Breast epithelium (tissue), 4 donors: ENCODE measurements at places on chromosomes 11 and 22. TPM values are rescaled to one million over a fixed set of nuclear protein-coding genes. Genes with fewer than 3 reads are reported as not detected.

Gene TRIM68
- total RNA-seq, result 12.6 TPM

Gene CNGA4
- not detected for total RNA-seq

Gene FBLN1
- total RNA-seq, result 293 TPM

Gene BATF2
- total RNA-seq, result 0.33 TPM

Gene C11orf98
- total RNA-seq, result 22.9 TPM

Gene PIWIL4
- 6.7 TPM for total RNA-seq

Gene HTR3A
- total RNA-seq, result not detected

Gene ARL14EP
- 22.7 TPM for total RNA-seq

GRCh38 chr11:29017941-29018340 is 909.8 kb downstream of the METTL15 start:
- no peak for DNase-seq

DNA sequence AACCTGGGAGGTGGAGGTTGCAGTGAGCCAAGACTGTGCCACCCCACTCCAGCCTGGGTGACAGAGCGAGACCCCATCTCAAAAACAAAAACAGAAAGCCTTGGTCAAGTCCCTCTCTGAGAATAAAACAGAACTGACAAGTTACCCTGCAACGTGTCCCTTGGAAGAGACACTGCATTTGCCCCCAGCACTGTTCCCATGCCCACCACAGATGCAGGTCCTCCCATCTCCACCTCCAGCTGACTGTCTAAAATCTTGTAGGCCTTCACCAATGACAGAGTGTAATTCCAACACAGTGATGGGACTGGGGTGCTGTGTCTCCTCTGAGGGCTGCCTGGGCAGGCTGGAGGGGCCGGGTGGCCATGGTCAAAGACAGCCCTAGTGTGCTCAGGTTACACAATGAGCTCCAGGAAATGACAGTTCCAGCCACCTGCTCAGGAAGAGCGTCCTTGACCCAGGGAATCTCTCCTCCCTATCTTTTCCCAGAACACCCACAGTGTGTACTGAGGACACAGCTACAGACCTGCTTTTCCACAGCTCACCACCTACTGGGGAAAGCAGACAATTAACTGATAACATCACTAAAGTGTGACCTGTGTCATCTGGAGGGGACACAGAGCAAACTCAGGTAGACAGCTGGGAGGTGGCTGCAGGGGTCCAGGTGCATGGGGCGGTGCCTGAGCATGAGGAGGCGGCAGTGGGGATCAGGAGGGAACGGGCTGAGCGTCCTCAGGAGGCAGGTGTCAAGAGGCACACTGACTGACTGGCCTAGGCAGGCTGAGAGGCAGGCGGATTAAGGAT is 56.4 kb downstream of the ARFGAP3 start:
- peak; percentile 51 for DNase-seq

DNA sequence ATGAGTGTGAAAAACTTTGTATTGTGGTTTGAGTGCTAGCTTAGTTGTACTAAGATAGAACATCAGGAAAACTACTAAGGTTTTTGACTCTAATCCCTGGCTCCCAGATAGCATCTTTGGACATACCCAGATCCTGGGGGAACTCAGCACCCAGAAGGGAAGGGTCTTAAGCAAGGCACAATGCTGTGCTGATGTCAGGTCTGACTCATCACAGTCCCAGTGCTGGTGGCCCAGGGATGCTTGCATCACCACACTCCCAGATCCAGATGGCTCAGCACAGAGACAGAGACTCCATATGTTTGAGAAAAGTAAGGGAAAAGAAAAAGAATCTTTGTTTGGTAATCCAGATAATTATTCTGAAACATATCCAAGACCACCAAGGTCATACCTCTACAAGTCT is 18.3 kb upstream of the OR56A3 start:
- no peak for DNase-seq

- DNase-seq, result no peak
Measured at GRCh38 chr22:46834021-46834737, 71.7 kb downstream of the TBC1D22A start.

DNA sequence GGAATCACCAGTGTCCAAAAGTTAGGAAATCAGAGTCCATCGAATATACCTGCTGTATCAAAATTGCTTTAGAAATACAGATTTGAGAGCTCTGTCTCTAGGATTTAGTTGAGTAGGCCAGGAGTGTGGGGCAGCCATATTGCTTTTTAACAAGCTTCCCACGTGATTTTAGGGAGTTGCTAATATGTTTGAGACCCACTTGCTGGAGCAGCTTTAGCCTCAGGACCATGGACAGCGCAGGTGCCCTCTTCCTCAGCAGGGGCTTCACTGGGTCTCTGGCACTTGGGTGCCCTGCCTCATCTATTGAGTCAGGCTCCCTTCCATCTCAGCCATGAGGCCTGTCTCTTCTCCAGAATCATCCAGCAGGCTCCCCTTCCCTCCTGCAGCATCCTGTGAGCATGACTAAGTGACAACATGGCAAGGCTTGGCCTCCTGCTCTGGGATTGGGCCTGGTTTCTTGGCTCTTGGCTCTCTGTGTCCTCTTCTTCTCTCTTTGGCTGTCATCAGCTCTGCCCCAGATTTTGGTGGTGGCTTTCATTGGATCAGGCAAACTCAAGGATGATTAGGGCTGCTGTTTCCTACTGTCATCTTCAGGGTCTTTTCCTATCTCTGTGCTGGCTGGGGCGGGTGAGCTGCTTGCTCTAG is 70.0 kb downstream of the SGSM1 start:
- no peak for DNase-seq

- DNase-seq, result peak; percentile 22
Measured at GRCh38 chr11:36265793-36266628, 23.2 kb downstream of the COMMD9 start.

DNA sequence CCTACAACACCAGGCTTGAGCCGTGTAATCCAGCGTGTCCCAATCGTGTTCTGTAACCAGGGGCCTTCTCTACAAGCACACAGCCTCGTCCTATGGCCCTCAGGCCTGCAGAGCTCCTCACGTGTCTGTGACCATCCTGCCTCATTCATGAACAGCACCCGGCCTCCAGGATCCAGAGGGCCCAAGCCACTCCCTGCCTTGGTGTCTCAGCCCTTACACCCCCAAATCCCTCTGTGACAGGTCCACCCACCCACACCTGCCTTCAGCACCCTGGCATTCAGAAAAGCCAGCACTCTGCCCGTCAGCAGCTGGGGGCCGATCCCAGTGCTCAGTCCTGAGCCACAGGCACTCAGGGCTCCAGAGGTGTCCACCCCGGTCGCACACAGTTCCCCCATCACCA is 5.8 kb downstream of the TSSK2 start:
- no peak for DNase-seq

DNA sequence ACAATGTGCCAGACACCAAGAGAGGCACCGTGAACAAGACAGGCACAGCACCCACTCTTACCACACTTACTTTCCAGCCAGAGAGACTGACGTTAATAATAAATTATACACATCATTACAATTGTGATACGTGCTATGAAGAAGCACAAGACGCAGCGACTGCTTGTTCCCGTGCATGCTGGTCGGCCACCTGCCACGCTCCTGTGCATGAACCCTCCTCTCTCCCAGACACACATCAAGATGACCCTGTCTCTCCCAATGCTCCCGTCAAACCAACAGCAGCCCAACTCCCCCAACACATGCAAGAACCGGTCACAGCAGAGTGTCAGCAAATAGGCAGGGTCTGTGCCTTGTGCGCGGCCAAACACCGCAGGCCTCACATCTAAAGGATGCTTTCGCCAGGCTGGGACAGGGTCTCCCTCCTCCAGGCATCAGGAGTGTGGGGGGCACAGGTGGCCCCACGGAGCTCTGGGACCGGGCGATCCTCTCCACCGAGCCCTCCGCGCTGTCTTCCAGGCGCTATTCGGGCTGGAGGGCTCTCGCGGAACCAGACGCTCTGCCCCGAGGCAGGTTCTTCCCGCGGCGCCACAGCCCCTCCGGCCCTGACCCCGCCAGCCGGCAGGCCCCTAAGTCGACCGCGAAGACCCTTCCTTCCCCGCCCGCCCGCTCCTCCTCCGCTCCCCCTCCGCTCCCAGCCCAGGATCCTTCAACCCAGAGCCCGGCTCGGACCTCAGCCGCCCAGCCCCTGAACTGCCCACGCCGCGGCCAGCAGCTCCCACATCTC is 533 bp downstream of the SERGEF start:
- DNase-seq, result no peak

DNA sequence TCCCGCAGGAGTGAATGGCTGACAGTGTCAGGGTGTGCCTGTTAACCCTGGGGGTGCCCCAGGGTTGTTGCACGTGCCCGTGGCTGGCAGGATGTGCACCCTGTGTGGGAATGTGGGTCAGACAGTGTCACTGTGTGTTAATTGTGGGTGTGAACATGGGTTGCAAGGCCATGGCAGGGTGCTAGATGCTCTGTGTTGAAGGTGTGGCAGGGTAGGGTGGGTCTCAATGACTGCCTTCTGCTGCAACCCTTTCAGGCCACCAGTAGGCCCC is 8.3 kb downstream of the RIN1 start:
- DNase-seq, result no peak

DNA sequence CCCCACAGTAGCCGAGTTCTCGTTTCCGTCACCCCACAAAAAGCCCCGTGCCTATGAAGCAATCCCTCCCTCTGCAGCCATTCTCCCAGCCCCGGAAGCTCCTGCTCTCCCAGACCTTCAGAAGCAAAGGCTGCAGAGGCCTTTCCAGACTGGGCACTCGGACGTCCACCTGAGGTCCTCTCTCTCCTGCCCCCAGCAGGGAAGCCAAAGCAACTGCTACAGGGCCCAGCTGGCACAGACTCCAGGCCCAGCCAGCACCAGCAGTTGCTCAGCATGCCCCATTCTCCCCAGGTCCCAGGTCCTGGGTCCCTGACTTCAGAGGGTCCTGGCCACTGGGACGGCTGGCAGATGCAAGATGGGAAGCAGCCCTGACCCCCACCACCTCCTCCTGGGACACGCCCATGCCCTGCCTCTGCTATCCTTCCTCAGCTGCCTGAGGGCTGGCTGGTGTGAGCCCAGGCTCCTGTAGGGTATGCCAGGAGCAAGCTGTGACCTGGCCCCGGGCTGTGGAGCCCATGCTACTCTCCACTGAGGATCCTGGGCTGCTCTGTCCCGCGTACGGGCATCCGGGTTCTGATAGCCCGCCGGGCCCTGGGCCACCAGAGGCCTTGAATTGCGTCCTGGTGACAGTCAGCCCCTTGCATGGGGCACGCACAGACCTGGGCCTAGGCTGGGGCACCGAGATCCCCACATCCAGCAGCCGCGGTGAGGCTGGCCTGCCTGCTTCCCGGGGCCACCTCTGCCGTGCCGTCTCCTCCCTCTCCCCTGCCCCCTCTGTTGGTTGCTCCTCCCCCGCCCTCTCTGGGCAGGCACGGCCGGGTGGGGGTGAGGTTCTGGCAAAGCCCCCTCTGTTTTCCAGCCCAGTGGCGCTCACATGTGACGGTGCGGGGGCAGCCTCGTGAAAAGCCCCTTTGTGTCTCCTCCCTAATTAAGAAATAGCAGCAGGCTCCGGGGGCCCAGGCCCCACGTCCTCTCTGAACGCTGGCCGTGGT is 1310.3 kb downstream of the BRD1 start:
- peak; percentile 37 for DNase-seq

GRCh38 chr11:94882931-94883330 is 90.4 kb downstream of the CWC15 start:
- no peak for DNase-seq

- DNase-seq, result peak; percentile 73
Measured at GRCh38 chr11:86459682-86460460, 85.2 kb downstream of the CCDC81 start.

DNA sequence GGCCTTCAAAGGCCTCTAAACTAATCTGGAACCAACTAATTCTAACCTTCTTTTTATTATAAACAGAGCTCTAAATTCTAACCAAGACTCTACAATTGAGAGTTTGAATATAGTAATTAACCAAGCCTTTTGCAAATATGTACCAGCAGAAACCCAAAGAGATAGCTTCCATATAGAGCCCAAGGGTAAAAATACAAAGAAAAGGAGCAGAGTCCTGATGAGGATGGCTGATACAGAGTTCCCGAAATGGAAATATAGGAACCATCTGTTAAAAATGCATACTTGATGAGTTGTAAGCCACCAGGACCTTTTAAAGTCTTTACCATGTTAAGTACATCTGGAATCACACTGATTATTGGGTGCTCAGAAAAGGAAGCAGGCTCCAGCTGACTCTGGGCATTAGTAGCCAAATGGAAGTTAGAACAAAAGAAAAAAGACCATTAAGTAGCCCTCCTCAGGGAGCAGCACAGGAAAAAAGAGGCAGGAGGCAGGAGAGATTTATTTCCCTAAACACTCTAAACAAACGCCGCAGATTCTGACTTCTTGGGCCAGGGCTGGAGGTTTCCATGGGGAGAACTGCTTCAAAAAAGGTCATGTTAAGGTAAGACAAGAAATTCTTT is 463.1 kb upstream of the FAT3 start:
- no peak for DNase-seq

DNA sequence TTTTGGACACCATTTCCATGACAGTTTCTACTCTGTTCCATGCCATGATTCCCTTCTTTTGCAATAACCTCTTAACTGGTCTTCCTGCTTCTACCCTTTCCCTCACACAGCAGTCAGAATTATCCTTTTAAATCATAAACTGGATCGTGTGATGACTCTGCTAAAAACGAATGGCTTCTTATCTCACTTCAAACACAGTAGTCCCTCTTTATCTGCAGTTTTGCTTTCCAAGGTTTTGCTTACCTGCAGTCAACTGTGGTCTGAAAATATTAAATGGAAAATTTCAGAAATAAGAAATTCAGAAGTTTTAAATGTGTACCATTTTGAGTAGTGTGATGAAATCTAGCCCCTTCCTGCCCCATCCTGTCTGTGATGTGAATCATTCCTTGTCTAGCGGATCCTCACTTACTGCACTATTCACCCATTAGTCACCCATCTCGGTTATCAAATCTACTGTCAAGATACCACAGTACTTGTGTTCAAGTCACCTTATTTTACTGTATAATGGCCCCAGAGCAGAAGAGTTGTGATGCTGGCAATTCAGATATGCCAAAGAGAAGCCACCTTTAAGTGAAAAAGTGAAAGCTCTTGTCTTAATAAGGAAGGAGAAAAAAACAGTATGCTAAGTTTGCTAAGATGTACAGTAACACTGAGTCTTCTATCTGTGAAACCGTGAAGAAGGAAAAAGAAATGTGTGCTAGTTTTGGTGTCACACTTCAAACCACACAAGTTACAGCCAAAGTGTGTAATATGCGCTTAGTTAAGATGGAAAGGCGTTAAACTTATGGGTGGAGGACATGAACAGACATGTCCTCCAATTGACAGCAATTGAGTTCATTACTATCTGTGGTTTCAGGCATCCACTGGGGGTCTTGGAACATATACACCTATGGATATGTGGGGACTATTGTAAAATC is 283.0 kb downstream of the DDX10 start:
- DNase-seq, result no peak

GRCh38 chr11:62150887-62151736 is 27.3 kb downstream of the INCENP start:
- no peak for DNase-seq
